ENCODE measurements at places on chromosomes 4 and X. TPM values are rescaled to one million over a fixed set of nuclear protein-coding genes. Genes with fewer than 3 reads are reported as not detected.

TSPAN7 gene
- polyA plus RNA-seq, result 45.9 TPM

EREG gene
- polyA plus RNA-seq, result 0.21 TPM

C1GALT1C1 gene
- polyA plus RNA-seq, result 29.6 TPM

RIBC1 gene
- 5.2 TPM for polyA plus RNA-seq

BTC gene
- 5.9 TPM for polyA plus RNA-seq

FAM9C gene
- polyA plus RNA-seq, result 0.48 TPM

FNIP2 gene
- 48.0 TPM for polyA plus RNA-seq

TLR3 gene
- 12.1 TPM for polyA plus RNA-seq

MRPS18C gene
- polyA plus RNA-seq, result 61.6 TPM

CACNA1F gene
- 0.29 TPM for polyA plus RNA-seq

DOK7 gene
- 3.1 TPM for polyA plus RNA-seq

STBD1 gene
- 1.0 TPM for polyA plus RNA-seq

GRCh38 chr4:95358421-95358820 is 190.4 kb downstream of the UNC5C start:
- no peak for DNase-seq

GRCh38 chrX:75229774-75230173 is 44.1 kb upstream of the UPRT start:
- no peak for DNase-seq

DNA sequence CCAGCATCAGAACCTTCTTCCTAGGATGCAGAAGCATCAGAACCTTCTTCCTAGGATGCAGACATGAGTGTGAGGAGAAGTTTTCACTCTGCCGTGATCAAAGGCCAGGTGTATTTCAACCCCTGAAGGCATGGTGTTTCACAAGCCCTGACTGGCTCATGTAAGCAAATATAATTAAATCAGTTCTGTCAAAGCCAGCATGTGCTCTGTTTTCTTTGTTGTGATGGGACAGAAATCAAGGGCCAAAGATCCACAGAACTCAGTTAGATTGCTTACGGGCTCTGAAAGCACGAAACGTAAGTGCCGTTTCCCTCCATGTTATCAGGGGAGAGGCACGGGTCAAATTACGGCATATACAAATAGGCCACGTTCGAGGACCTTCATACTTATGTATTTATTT is 32.0 kb upstream of the CLDN24 start:
- no peak for DNase-seq

GRCh38 chr4:113394730-113395530 is 345.5 kb downstream of the ANK2 start:
- peak; percentile 84 for DNase-seq

GRCh38 chr4:145320294-145320693 is 139.9 kb upstream of the OTUD4 start:
- DNase-seq, result no peak

DNA sequence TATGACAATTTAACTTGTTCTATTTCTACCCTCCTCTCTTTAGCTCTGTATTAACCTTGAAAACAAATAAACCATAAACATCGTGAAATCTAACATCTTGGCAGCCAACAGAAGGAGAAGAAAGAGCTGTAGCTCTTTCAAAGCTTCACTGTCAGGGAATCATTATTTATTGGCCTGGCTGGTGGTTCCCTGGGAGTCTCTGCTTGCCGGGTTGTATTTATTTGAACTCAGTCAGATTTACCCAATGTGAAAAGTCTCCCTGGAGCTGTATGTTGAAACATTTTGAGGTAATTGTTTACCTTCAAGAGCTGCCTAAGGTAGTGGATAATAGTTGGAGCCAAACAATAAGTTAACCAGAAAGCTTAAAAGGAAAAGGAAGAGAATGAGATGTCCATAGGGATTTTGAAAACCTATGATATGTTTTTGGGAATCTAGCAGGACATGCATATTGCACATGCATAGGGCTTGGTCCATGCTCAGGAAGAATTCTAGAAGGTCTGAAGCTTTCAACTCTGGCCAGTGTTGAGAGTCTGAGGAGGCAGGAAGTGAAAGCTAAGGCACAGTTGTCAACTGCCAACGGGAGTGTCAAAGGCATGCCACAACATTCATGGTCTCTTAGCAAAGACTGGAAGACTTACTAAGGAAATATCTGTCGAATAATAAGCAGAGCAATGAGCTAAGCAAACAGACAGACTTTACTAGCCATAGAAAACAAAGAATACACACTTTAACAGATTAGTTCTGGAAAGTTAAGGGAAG is 621.6 kb downstream of the PCDH7 start:
- DNase-seq, result no peak

DNA sequence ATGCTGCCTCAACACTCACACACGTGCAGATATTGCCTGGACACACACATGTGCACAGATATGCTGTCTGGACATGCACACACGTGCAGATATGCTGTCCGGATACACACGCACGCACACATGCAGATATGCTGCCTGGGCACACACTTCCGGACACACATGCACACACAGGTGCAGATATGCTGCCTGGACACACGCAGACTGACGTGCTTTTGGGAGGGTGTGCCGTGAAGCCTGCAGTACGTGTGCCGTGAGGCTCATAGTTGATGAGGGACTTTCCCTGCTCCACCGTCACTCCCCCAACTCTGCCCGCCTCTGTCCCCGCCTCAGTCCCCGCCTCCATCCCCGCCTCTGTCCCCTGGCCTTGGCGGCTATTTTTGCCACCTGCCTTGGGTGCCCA is 14.7 kb downstream of the FGFRL1 start:
- DNase-seq, result no peak

DNA sequence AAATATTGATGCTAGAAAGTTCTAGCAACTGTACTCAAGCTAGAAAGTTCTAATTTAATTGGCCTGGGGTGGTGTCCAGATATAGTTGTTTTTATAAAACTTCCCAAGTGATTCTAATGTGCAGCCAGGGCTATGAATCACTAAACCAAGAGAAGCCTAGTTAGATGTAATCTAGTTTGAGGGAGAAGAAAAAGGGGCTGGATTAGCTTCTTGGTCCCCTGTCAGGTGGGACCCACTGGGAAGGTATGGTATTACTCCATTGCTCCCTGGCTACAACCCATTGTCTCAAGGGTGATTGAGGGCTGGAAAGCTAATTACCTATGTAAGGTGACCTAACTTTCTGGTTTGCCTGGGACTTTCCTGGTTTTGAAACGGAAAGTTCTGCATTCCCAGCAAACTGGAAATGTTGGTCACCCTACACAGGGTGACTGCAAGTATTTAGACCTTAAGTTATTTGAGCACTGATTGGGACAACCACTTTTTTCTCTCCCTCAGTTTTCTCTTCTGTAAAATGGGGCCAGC is 23.9 kb upstream of the MSN start:
- DNase-seq, result no peak

Measured in renal cortex interstitium (tissue), 15 donors.